Suppressor macrophage (primary cell): ENCODE measurements at places on chromosomes 3 and 15.

GRCh38 chr15:35888815-35889214, 342.9 kb upstream of the DPH6 start:
- DNase-seq, result no peak

GRCh38 chr3:141707741-141708203, 30.3 kb upstream of the RNF7 start:
- DNase-seq, result no peak

DNA sequence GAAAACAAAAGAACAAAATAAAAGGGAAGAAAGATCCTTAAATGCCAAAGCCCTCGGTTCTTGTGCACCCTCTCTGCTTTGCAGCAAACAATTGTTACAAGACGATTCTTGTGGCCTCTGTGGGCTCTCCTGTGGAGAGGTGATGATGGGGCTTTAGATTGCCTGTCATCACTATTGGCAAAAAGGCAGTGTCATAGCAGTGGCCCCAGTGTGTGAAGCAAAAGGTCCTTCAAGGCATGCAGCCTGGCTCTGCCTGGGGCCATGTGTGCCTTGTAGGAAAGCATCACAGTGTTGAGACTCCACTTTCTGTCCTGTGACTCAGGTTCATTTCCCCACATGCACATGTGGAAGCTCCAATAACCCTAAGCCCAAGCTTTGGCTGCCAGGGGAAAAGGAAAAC, 43.7 kb downstream of the POC1A start:
- DNase-seq, result no peak

GRCh38 chr3:105911496-105911895, 42.7 kb upstream of the CBLB start:
- DNase-seq, result peak; percentile 71

GRCh38 chr15:86590461-86590860, 510.8 kb downstream of the AGBL1 start:
- DNase-seq, result no peak

GRCh38 chr3:47681016-47681415, 100.7 kb downstream of the SMARCC1 start:
- no peak for DNase-seq

- no peak for DNase-seq
Observed at GRCh38 chr3:58349792-58350626, 17.3 kb downstream of the PXK start.

DNA sequence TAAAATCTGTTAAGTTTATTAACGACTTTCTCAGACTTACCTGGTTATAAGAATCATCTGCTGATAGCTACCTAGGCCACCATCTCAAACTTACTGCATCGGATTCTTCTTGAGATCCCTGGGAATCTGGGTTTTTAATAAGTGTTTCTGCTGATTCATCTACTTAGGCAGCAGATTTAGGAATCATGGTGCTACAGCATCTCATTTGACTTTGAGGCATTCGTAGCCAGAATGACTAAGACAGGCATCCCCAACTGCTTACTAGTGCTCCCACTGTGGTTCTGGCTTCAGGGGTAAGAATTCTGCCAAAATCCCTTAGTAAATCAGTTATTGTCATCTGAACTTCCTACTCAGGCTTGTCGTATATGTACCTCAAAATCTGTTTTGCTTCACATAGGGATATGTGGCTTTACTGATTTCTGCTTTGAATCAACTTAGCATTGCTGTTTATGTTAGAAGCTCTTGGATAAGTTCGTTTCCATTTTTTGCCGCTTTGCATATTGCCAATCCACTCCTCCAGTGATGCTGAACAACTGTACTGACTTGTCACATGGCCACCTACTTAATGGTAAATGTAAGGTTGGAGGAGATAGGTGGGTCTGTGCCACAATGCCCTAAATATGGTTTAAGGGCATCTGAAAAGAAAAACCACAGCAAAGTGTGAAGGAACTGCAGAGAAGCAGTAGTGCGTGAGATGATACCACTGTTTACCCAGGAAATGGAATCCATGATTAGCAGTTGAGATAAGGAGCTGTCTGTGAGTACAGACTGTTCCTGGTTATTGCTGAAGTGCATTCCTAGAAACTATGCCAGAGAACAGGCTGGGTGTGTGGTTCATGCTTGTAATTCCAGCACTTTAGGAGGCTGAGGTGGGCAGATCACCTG, 60.3 kb downstream of the MAP6D1 start:
- no peak for DNase-seq

DNA sequence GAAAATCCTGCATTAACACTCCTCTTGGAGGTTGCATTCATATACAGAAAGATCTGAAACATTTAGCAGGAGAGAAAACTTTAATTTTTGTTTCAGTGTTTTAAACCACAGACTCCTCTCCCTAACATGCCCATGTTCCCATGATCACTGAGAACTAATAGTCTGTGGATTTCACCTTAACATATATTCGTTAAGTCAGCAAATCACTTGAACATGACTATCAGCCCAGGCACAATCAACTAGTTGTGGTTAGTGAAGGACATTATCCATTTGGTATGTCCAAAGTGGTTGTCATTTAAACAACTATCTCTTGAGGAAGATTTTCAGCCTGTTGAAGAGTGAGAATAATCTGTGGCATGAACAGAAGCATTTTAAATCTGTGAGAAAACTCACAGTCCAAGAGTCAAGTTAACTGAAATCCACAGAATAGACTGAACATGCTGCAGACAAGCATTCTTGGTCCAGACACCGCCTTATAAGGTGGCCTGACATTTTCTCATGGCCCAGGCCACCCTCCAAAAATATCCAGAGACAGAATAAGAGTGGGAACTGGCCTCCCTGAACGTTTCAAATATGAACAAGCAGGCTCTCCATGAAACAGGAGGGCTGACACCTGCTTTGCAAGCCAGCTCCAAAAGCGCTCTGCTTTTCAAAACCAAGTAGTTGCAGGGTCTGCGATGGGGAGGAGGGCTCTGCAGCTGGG, 39.9 kb upstream of the ADCY5 start:
- no peak for DNase-seq

GRCh38 chr3:176697284-176697889, 499.9 kb downstream of the TBL1XR1 start:
- no peak for DNase-seq

- no peak for DNase-seq
Observed at GRCh38 chr3:147945968-147946519, 536.9 kb downstream of the ZIC1 start.

DNA sequence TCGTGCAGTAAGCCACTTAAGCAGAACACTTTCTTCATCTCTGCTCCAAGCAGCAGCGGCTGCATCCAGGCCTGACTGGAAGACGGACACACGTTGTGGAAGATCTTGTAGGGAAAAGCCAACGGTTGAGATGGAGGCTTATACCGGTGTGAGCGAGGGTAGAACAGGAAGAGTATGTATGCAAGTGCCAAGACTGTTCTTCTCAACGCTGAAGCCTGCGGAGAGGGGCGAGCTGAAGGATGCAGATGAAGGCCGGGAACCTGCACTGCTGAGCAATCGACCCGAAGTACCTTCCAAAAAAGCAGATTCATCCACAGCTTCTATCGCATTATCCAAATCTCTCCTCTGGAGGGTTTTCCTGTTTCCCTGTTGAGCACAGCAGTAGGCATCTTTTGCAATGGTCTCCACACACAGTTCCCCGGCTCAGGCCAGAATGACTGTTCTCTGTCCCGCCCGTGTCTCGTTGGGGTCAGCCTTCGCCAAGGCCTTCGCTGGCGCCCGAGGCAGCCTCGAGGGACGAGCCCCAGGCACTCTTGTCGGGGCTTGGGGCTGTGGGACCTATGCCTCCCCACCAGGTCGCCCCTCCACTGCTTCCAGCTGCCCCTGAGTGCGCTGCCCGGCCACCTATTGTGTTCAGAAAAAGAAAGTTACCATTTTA, 22.2 kb upstream of the DYNC1LI1 start:
- no peak for DNase-seq

GRCh38 chr3:135314237-135314636, 519.2 kb downstream of the EPHB1 start:
- DNase-seq, result no peak

GRCh38 chr3:50623840-50624474, 7.0 kb downstream of the MAPKAPK3 start:
- DNase-seq, result peak; percentile 74

GRCh38 chr3:150408221-150409124, at the start of gene TSC22D2:
Gene TSC22D2, plus strand, starts transcription at chr3:150408298. Its CDS starts 1,053 bp downstream, at chr3:150409351.
- peak; percentile 99 for DNase-seq

DNA sequence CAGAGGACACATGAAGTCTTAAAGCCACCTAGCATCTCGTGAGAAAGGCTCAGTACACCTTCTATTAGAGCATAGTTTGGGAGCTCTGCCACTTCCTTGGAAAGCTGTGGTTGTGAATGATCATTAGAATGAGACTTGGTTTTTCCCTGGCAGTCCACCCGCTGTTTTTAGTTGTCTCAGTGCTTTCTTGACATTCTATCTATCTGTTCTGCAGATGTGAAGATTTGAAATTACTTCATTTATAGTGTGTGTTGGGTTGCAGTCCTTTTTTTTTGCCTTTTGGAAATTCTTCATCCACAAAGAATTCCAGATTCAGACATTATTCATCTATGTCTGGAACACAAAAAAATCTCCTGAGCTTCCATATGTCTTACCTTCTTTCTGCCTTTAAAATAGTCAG, 23.7 kb downstream of the PPP2R3A start:
- DNase-seq, result no peak

- peak; percentile 22 for DNase-seq
Observed at GRCh38 chr3:71701251-71701762, 23.9 kb downstream of the EIF4E3 start.

DNA sequence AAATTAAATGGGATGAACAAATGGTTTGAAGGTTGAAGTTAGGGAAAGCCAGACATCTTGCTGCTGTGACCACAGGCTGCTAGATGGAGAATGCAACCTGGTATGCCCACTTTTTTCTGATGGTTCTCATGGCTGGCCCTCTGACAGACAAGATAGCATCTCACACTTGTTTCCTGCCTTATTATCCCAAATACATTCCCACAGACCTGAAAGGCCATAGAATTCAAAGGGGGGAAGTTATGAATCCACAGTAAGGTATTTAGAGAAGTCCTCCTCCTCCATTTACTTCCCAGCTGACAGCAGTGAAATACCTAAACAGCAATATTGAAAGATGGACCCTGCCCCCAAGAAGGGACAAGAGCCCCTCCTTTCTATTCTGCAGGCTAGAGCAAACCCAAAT, 32.4 kb downstream of the LEO1 start:
- no peak for DNase-seq
